ENCODE measurements at places on chromosomes 5 and 9.

DNA sequence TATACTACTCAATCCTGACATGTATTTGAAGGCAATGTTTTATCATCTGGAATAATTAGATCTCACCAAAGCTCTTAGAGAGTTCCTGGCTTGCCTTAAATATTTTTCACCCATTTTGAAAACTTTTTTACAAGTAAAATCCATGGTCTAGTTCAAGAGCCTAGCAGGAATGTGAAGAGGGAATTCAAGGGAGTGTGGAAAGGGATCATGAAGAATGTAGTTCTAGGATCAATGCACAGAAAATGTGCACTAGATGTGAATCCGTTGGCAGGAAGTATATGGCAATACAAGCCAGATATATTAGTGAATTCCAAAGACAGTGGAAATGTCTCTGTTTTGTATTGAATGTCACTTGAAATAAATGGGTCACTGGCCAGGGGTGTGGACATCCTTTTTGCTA lies 167.9 kb upstream of the MOCS2 start:
- no peak for DNase-seq

GRCh38 chr9:77588271-77588937 lies 59.7 kb downstream of the GNA14 start:
- DNase-seq: no peak

DNA sequence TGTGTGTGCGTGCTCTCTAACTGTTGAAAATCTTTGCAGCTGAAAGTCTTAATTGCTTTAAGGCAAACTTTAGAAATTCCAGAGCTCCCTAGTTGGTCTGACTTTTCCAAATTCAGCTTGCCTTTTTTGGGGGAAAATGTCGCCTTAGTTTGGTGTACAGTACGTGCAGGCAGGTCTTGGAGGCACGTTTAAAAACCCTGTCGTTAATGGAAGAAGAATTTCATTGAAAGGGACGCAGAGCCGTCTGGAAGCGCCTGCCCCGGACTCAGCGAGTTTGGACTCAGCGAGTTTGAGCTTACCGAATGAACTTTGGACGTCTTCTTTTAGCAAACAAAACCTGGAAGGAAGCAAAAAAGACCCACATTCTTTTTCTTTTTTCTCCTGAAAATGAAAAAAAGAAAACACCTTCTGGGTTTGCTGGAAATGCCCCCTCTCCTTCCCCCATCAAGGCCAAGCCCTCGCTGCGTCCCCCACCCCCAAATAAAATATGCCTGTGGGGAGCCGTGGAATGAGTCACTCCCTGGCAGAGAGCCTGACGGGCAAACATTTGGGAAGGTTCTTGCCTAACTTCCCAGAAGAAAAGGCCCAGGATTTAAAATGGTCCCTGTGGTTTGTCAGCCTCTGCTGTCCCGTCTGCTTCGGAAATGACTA lies 1.5 kb downstream of the NEK6 start:
- no peak for DNase-seq

GRCh38 chr9:4642351-4642750 lies 19.7 kb upstream of the PLPP6 start:
- no peak for DNase-seq

- DNase-seq: no peak
Observed at GRCh38 chr5:178532236-178532635, 58.0 kb downstream of the COL23A1 start.

DNA sequence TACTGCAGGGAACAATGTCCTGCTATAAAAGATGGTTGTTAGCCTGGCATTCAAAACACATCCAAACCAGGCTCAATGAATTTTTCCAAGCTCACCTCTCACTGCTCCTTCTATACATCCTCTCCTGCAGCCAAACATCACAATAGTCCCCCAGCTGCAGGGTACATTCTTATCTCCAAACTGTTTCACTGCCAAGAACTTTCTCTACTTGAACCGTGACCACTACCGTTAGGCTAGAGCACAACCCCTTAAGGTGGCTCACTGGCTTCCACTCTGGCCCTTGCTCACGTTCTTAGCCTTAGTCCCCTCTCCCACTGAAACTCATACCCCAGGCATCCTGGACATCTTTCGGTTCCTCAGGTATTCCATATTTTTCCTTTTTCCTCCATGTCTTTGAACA lies 29.0 kb upstream of the ANXA6 start:
- DNase-seq: no peak

GRCh38 chr5:17816944-17817343 lies 182.7 kb downstream of the TAF11L14 start:
- peak; percentile 58 for DNase-seq

Data from HS-27A (cell line).